CD8-positive, alpha-beta T cell (primary cell): ENCODE measurements at places on chromosomes 2 and 18. TPM values are rescaled to one million over a fixed set of nuclear protein-coding genes. Genes with fewer than 3 reads are reported as not detected.

DNA sequence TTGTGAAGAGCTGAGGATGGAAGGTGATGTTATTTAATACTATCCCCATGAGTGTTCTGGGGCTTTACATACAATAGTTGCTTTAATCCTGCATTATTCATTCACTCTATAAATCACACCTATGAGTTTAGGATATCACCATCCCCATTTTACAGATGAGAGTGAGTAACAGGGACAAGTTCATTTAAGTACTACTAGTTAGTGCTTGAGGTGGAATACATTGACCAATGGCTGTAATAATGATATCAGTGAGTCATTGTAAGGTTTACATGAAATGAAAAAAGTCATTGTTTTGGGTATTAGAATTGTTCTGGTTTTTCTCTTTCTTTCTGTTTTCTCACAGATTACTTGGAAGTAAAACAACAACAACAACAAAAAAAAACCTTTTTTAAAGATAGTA, 42.5 kb downstream of the TANC1 start:
- DNase-seq: no peak

GRCh38 chr2:233982421-233983121, 65.4 kb downstream of the TRPM8 start:
- DNase-seq: no peak

- DNase-seq: no peak
Observed at GRCh38 chr2:237057893-237058300, 27.8 kb upstream of the COPS8 start.

DNA sequence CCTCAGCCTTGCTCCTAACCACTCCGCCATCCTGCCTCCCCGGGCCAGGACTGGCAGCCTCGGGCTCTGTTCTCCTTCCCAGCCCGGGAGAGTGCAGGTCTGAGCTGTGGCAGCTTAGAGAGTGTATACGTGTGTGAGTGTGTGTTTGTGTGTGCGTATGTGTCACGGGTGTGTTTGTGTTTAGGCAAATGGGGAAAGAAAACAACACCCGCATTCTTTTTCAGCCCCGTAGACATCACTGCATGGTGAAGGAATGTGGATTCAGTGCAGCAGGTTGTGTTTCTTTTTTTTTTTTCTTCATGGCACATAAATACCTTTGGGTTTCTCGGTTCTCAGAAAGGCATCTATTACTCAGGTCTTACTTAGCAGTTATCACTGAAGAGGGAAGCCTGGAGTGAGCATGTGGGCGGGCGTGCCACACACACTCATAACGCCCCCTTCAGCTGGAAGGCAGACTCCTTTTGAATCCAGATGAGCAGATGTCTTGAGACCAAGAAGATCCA, 44.2 kb downstream of the GLI2 start:
- no peak for DNase-seq

GRCh38 chr18:41165625-41166024, 789.4 kb upstream of the PIK3C3 start:
- no peak for DNase-seq

GRCh38 chr2:69755862-69756467, 14.0 kb downstream of the ANXA4 start:
- DNase-seq: no peak

- no peak for DNase-seq
Observed at GRCh38 chr2:141630407-141630930, 500.3 kb downstream of the LRP1B start.

- no peak for DNase-seq
Observed at GRCh38 chr2:96103761-96104486, 12.4 kb downstream of the ADRA2B start.

GRCh38 chr2:237345411-237345810, 68.6 kb downstream of the COL6A3 start:
- DNase-seq: no peak

DNA sequence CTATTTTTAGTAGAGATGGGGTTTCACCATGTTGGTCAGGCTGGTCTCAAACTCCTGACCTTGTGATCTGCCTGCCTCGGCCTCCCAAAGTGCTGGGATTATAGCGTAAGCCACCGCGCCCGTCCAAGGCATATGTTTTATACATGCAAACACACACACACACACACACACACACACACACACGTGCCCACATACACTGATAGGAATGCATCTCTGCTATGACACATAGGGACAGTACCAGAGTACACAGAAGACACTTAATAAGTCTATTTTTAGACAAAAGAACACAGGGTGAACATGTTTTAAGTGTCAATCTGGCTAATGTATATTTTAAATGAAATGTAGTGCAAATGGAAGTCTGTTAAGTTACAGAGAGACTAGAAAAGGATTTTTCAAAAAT, 10.7 kb upstream of the RNF103 start:
- no peak for DNase-seq

- no peak for DNase-seq
Observed at GRCh38 chr18:76405280-76405679, 89.8 kb downstream of the ZNF516 start.

- no peak for DNase-seq
Observed at GRCh38 chr2:145137901-145138300, 618.0 kb upstream of the ZEB2 start.

DNA sequence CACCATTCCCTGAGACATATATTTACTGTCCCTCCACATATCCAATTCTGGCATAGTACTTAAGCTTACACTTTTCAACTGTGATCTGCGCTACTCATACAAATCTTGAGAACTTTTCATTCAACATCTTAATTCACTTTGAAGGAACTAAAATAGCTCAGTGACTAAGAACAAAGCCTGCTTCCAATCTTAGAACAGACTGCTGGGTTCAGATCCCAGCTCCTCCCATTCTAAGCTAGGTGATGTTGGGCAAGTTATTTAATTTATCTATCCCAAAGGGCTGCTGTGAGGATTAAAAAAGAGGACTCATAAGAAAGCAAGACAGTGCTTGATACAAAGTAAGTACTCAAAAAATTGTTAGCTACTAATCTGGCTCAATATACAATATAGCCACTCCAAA, 57.9 kb downstream of the UGP2 start:
- DNase-seq: no peak

GRCh38 chr18:12890964-12891363, 6.9 kb upstream of the PTPN2 start:
- DNase-seq: no peak

DNA sequence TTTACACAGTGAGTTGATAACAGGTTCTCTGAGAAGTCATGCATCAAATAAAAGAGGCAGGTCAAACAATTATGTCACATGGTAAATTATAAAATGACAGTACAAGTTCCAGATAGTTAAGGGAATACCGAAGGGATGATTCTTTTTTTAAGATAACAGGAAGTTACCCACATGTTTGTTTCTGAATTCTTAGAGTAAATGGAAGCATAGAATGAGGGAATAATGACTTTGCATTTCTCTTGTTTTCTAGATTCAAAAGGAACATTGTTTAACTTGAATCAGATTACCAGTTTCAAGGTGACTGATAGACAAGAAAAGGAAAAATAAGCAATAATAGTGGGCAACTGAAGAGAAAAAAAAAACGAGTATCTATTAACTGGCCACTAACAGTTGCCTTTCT, 124.5 kb downstream of the MIB1 start:
- no peak for DNase-seq

DNA sequence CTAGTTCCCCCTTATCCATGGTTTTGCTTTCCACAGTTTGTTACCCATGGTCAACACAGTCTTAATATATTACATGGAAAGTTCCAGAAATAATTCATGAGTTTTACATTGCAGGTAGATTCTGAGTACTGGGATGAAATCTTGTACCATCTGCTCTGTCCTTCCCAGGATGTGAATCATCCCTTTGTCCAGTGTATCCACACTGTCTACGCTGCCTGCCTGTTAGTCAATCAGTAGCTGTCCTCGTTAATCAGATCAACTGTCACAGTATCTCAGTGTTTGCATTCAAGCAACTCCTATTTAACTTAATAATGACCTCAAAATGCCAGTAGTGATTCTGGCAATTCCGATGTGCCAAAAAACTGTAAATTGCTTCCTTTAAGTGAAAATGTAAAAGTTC, 76.3 kb downstream of the DYNC1I2 start:
- DNase-seq: no peak

GRCh38 chr2:127843677-127844076, 14.3 kb downstream of the POLR2D start:
- DNase-seq: no peak

GRCh38 chr2:85605406-85606115, 3.1 kb upstream of the TMEM150A start:
- no peak for DNase-seq

- DNase-seq: no peak
Observed at GRCh38 chr2:8965216-8965969, 38.1 kb downstream of the MBOAT2 start.

TP53I3 gene
- total RNA-seq: not detected

IL18RAP gene
- total RNA-seq: 10.8 TPM

POMC gene
- 3.2 TPM for total RNA-seq

YPEL5 gene
- total RNA-seq: 1,071 TPM

SPATS2L gene
- 2.2 TPM for total RNA-seq

G6PC2 gene
- total RNA-seq: not detected

SIX3 gene
- not detected for total RNA-seq

CLIP4 gene
- total RNA-seq: 40.4 TPM
